CD4-positive, alpha-beta T cell (primary cell): ENCODE measurements at places on chromosomes 7 and 10.

DNA sequence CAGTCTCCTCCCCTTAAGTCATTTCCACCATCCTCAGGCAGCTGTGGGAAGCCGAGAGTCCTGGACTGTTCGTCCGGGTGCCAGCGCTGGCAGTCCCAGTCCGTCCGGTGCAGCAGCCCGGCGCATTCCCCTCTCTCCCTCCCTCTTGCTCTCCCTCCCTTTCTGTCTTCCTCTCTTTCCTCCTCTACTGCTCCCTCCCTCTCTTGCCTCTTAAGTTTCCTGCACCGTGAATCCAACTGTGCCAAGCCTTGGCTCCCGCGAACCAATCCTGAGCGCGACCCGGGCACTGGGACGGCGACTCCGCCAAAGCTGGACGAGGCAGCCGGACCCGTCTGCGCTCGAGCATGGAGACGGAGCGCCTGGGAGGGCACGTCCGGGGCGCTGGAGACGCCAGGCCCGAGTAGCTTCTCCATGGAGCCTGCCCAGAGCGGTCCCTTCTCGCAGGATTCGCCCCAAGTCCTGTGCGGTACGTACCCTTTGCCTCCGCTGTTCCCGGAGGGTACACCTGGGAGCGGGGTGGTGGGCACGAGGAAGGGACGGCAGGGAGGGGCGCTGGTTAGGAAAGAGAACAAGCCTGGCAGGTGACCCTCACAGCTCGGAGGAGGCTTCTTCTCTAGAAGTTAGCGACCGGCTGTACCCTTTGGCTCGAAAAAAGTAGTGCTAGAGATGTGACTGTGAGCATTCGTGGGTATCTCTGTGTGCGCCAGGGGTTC lies 1.0 kb downstream of the NXPH1 start:
- no peak for DNase-seq

GRCh38 chr7:18663321-18663720 lies 167.8 kb downstream of the HDAC9 start:
- no peak for DNase-seq

- no peak for DNase-seq
These were observed 87.0 kb downstream of the SUGCT start for GRCh38 chr7:40221836-40222235.

DNA sequence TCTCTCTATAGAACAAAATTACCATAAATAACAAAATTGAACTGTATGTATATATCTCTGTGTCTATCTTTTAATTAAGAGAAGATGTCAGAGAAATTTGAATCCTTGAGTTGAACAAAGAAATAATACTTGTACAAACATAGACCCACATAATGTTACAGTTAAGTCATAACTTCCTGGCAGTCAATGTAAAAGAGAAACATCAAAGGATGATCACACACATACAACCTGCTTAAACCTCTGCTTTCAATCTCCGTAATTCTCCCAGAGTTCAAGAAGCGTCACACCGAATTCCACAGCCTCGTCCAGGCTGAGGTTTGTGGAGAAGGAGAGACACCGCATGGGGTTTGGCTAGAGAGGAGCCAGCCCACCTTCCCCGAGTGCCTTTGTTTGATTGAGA lies 40.1 kb upstream of the LRRC4 start:
- no peak for DNase-seq
